ENCODE measurements at places on chromosomes 7 and 10. TPM values are rescaled to one million over a fixed set of nuclear protein-coding genes. Genes with fewer than 3 reads are reported as not detected.

FXYD4 gene
- total RNA-seq, result not detected

ACHE gene
- 3.9 TPM for total RNA-seq

USP54 gene
- total RNA-seq, result 8.8 TPM

ITGA8 gene
- total RNA-seq, result 46.2 TPM

GALNT17 gene
- 4.7 TPM for total RNA-seq

MYH16 gene
- not detected for total RNA-seq

FAM25C gene
- total RNA-seq, result not detected

CHST15 gene
- 78.3 TPM for total RNA-seq

TMEM270 gene
- total RNA-seq, result not detected

CALML3 gene
- not detected for total RNA-seq

CYP2C19 gene
- total RNA-seq, result not detected

CNNM1 gene
- 0.14 TPM for total RNA-seq

C10orf143 gene
- 3.7 TPM for total RNA-seq

PILRA gene
- 33.4 TPM for total RNA-seq

LRRN3 gene
- 1.1 TPM for total RNA-seq

CALN1 gene
- not detected for total RNA-seq

CCDC7 gene
- 17.5 TPM for total RNA-seq

TLX1 gene
- 71.2 TPM for total RNA-seq

TMEM236 gene
- 0.27 TPM for total RNA-seq

KLF14 gene
- 1.1 TPM for total RNA-seq

BLVRA gene
- total RNA-seq, result 72.1 TPM

SPDYE18 gene
- 0.86 TPM for total RNA-seq

INMT gene
- 20.0 TPM for total RNA-seq

EPO gene
- not detected for total RNA-seq

PTF1A gene
- total RNA-seq, result not detected

SRRM3 gene
- total RNA-seq, result 0.54 TPM
